ENCODE measurements at places on chromosomes 7 and 10. TPM values are rescaled to one million over a fixed set of nuclear protein-coding genes. Genes with fewer than 3 reads are reported as not detected.

GRCh38 chr10:122189185-122189584 lies 81.9 kb upstream of the BTBD16 start:
- H3K4me3 ChIP-seq, result no peak overlapping the region
- H3K27ac ChIP-seq, result no peak overlapping the region
- H3K27me3 ChIP-seq, result no peaks in the 10 kb centered on the region
- peaks cover 10% of the 10 kb centered on the region for H3K4me1 ChIP-seq

- H3K27ac ChIP-seq, result no peak overlapping the region
- H3K36me3 ChIP-seq, result peaks cover 5% of the 10 kb centered on the region
- peaks cover 6% of the 10 kb centered on the region for H3K27me3 ChIP-seq
- DNase-seq, result no peak
- peaks cover 40% of the 10 kb centered on the region for H3K4me1 ChIP-seq
These were observed 36.6 kb upstream of the SRGN start for GRCh38 chr10:69051303-69051702.

DNA sequence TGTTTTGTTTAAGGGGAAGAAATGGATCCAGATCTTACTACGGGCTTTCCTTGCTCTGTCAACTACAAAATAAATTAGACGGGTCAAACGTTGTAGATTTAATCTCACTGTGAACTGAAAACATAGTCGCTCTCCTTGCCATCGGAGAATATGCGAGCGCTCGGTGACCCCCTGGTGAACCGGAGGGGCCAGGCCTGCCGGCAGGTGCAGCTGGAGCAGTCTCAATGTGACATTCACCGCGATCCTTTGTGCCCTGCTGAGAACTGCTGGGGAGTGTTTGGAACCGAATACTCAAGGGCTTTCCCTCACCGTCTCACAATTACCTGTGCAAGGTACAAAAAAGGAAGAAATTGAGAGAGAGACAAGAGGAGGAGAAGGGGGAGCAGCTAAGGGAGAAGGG lies 174.1 kb upstream of the GPR26 start:
- H3K4me1 ChIP-seq, result no peaks in the 10 kb centered on the region
- H3K27me3 ChIP-seq, result peaks cover 3% of the 10 kb centered on the region
- no peak overlapping the region for H3K4me3 ChIP-seq

DNA sequence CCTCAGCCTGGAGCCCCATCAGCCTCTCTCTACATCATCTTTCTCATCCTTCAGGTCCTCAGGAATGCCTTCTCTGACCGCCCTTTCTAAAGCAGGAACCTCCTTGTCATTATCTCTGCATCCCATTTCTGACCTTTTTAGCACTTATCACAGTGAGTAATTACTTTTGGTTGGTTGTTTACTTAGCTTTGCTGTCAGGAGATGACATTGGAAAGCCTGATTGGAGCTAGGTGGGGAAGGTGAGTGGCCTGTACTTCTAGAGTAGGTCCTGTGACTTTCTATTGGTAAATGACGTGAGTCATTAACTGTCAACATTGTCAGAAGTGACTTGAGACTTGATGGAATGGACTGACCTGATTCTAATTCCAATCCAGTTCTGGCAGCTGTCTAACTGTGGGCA lies 9.3 kb upstream of the SLC25A13 start:
- peaks cover 1% of the 10 kb centered on the region for H3K27me3 ChIP-seq
- no peak overlapping the region for H3K27ac ChIP-seq
- H3K4me1 ChIP-seq, result peaks cover 13% of the 10 kb centered on the region

Gene AZGP1
- total RNA-seq, result not detected

Gene SCIN
- 8.2 TPM for total RNA-seq

Gene MMRN2
- total RNA-seq, result 563 TPM

Gene PPP1R9A
- total RNA-seq, result 22.2 TPM

- DNase-seq, result no peak
- peaks cover 25% of the 10 kb centered on the region for H3K36me3 ChIP-seq
- no peaks in the 10 kb centered on the region for H3K27me3 ChIP-seq
- no peaks in the 10 kb centered on the region for H3K4me1 ChIP-seq
These were observed 18.5 kb downstream of the AGR2 start for GRCh38 chr7:16786257-16786656.

Gene AHCYL2
- 19.9 TPM for total RNA-seq

Gene FXYD4
- not detected for total RNA-seq

Gene TMEM236
- 0.05 TPM for total RNA-seq

Gene WAC
- 122 TPM for total RNA-seq

All from endothelial cell (in vitro differentiated cells).